ENCODE measurements at places on chromosomes 7 and 10.

DNA sequence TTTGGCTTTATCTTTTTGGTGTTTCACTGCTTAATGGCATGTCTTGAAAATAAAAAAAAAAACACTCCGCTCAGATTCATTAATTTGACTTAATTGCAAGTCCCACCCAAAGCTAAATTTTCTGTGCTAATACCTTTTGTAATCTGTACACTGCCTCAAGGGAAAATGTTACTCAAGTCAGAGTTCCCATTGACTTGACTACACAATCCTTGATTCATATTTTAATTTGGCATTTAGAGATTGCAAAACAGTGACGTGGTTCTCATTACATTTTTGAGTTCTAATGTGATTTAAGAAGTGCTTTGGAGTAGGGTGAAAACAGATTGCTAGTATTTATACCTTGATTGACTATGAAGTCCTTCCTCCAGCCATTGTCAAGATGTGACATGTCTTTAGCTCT, 21.3 kb upstream of the LIPM start:
- DNase-seq: no peak

DNA sequence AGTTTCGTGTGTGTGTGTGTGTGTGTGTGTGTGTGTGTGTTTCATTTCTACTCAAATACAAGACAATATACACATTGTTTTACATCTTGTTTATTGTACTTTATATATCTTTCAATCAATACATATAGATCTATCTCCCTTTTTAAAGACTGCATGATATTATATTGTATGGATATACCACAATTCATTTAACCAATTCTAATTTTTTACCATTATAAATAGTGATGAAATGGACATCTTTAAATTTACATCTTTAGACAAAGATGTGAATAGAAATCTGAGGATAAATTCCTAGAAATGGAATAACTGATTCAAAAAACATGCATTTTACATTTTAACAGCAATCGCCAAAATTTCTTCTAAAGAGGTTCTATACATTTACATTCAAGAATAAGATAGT, 23.2 kb upstream of the HIBADH start:
- DNase-seq: no peak

- DNase-seq: no peak
These were observed 2.6 kb upstream of the MBL2 start for GRCh38 chr10:52775132-52775647.

- no peak for DNase-seq
These were observed 23.4 kb upstream of the FAM3C start for GRCh38 chr7:121419201-121420148.

- DNase-seq: peak; percentile 46
These were observed 41.3 kb upstream of the SRPK2 start for GRCh38 chr7:105429746-105430612.

- DNase-seq: no peak
These were observed 73.4 kb upstream of the CARD11 start for GRCh38 chr7:3117081-3117480.

DNA sequence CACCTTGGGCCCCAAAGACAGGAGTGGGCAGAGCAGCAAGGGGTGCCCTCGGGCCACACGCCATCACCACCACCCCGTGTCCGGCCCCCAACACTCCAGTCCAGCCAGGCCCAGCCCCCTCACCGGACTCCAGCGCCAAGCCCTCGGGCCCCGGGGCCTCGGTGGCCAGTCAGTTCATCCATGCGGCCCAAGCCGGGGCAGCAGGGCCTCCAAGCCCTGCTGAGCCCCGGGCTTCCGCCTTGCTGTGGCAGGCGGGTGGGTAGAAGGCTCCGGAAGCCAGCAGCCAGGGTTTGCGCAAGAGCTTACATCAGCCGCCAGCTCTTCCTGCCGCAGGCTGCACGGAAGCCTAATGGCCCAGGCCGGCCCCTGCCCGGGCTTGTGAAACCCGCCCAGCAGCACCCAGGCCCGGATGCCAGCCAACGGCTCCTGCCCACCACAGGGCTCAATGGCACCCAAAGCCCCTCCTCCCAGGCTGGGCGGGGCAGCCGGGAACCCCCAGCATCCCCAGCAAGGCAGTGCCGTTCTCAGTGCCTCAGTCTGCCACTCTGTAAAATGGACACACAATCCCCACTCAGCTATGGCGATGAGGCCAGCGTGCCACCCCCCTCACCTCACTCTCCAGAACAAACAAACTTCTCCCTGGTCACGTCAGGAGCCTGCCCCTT, 26.5 kb downstream of the TNRC18 start:
- peak; percentile 62 for DNase-seq

GRCh38 chr7:157122800-157123495, 15.8 kb upstream of the UBE3C start:
- no peak for DNase-seq

DNA sequence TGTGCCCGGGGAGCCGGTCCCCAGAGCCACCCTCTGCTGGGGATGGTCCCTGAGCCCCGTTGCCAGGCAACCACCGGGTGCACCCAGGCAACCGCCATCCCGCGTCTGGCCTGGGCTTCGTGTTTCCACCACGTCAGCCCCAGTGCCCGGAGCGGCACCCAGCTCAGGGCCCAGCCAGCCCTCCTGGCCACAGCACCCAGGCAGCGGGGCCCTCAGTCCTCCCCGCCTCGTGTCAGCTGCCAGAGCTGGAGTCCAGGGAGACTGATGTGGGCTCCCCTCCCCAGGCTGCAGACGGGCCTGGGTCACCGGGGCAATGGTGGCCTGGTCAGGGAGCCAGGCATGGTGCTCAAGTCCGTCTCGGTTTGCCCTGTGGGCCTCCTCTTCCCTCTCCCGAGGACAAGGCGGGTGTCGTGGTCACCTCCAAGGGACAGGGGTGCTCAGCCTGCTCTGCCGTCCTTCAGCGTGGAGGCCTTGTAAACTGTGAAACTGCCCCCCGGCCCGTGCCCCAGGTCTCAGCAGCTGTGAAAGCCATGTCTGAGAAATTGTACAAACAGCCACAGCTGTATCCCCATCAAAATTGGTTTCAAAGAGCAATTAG, 72.5 kb downstream of the MICALL2 start:
- DNase-seq: peak; percentile 67
